ENCODE measurements at places on chromosomes 12 and 14.
A peak's percentile ranks its signal among the peaks of the same experiment; 100 is the strongest.

GRCh38 chr12:40832668-40833067 is 140.4 kb downstream of the CNTN1 start:
- H3K27ac ChIP-seq = no peak overlapping the region
- H3K36me3 ChIP-seq = no peaks in the 10 kb centered on the region
- no peak overlapping the region for H3K4me3 ChIP-seq
- DNase-seq = no peak

GRCh38 chr12:77742631-77743030 is 88.1 kb upstream of the NAV3 start:
- H3K4me1 ChIP-seq = no peaks in the 10 kb centered on the region
- H3K27me3 ChIP-seq = no peaks in the 10 kb centered on the region
- no peak for DNase-seq
- no peaks in the 10 kb centered on the region for H3K36me3 ChIP-seq
- no peak overlapping the region for H3K27ac ChIP-seq

GRCh38 chr12:18123707-18124106 is 33.7 kb upstream of the RERGL start:
- H3K4me3 ChIP-seq = no peak overlapping the region
- no peaks in the 10 kb centered on the region for H3K27me3 ChIP-seq
- no peaks in the 10 kb centered on the region for H3K36me3 ChIP-seq
- H3K27ac ChIP-seq = no peak overlapping the region

GRCh38 chr12:25126746-25127145 is 68.2 kb downstream of the DNAI7 start:
- H3K4me1 ChIP-seq = peaks cover 2% of the 10 kb centered on the region
- DNase-seq = no peak
- H3K27me3 ChIP-seq = no peaks in the 10 kb centered on the region
- no peak overlapping the region for H3K4me3 ChIP-seq
- no peak overlapping the region for H3K27ac ChIP-seq
- no peaks in the 10 kb centered on the region for H3K36me3 ChIP-seq

- peaks cover 9% of the 10 kb centered on the region for H3K4me1 ChIP-seq
- H3K27me3 ChIP-seq = peaks cover 19% of the 10 kb centered on the region
- H3K36me3 ChIP-seq = no peaks in the 10 kb centered on the region
- DNase-seq = no peak
- no peak overlapping the region for H3K27ac ChIP-seq
Measured at GRCh38 chr12:69073035-69073434, 140.1 kb upstream of the CPM start.

GRCh38 chr12:124445121-124445718 is 122.2 kb downstream of the NCOR2 start:
- peaks cover 16% of the 10 kb centered on the region for H3K36me3 ChIP-seq
- H3K27ac ChIP-seq = no peak overlapping the region
- no peaks in the 10 kb centered on the region for H3K27me3 ChIP-seq
- H3K4me3 ChIP-seq = no peak overlapping the region
- no peak for DNase-seq

GRCh38 chr14:50978888-50979287 is 34.6 kb upstream of the PYGL start:
- no peak overlapping the region for H3K27ac ChIP-seq
- H3K27me3 ChIP-seq = no peaks in the 10 kb centered on the region
- H3K4me1 ChIP-seq = no peaks in the 10 kb centered on the region
- H3K36me3 ChIP-seq = no peaks in the 10 kb centered on the region
- no peak for DNase-seq

DNA sequence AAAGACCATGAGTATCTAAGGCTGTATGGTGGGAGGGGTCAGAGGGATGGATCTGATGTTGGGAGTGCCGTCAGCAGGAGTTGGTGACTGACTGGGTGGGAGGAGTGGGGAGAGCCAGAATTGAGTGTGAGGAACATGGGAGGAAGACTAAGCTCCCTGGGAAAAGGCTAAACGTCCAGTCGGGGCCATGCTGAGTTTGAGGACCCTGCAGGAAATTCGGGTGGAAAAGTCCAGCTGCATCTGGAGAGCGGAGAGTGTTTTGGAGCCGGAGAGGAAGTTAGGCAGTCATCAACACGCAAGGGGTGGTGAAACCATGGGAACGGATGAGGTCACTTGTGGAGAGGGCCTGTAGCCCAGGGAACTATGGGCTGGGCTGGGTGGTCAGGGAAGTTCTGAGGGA is 60.9 kb downstream of the ELK3 start:
- H3K4me1 ChIP-seq = peaks cover 11% of the 10 kb centered on the region
- H3K27me3 ChIP-seq = no peaks in the 10 kb centered on the region
- H3K4me3 ChIP-seq = no peak overlapping the region
- H3K36me3 ChIP-seq = peaks cover 29% of the 10 kb centered on the region

DNA sequence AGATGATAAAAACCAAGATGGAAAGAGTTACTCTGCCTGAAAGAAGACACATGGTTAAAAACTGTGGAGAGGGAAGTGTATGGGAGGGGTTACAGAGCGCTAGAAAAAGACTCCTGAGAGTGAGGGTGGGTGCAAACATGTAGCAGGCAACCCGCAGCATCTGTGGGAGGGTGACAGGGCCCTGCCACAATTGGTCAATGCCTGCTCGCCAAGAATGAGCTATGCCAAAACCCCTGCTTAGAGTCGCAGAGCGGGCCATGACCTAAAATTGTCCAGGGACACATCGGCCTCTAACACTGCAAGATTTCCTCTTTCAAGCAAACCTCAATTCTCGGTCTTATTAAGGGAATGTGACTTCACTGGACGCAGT is 700 bp downstream of the PRKAG1 start:
- peak overlapping the region; percentile 98 for H3K27ac ChIP-seq
- DNase-seq = peak; percentile 73

DNA sequence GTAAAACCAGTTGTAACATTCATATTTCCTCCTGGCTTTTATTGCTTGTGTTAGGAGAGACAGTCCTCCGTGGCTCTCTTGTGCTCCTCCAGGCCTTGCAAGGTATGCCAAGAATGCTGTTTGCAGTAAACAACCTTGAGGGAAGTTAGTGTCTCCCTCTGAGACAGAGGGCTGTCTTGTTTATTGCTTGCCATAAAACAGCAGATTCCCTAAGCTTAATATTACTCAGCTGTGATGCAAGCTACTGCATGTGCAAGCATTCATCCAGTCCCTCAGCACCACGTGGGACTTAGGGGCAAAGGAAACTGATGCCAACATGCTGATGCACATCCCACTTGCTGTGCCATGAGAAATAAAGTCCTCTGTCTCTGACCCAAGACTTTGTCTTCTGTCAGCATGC is 6.6 kb downstream of the POMT2 start:
- no peaks in the 10 kb centered on the region for H3K27me3 ChIP-seq
- DNase-seq = no peak
- no peak overlapping the region for H3K27ac ChIP-seq
- no peak overlapping the region for H3K4me3 ChIP-seq

DNA sequence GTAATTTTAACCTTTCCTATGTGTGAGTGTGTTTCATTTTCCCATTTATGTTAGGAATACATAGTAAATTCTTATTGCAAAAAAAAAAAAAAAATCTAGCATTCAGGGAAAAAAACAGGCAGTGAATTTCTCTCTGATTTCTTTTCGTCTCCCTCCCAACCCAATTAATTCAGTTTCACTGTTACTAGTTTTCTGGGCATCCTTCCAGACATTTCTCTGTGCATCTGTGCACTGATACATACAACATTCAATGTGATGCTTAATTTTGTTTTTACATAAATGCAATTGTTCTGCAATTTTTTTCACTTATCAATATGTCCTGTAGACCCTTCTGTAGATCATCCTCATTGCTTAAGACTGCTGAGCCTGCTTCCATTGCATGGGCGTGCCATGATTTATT is 694.3 kb upstream of the TBX3 start:
- H3K4me1 ChIP-seq = peaks cover 10% of the 10 kb centered on the region
- DNase-seq = no peak
- no peak overlapping the region for H3K4me3 ChIP-seq

GRCh38 chr12:121872546-121873215 is 14.0 kb upstream of the HPD start:
- no peaks in the 10 kb centered on the region for H3K27me3 ChIP-seq
- DNase-seq = no peak
- peaks cover 3% of the 10 kb centered on the region for H3K4me1 ChIP-seq

DNA sequence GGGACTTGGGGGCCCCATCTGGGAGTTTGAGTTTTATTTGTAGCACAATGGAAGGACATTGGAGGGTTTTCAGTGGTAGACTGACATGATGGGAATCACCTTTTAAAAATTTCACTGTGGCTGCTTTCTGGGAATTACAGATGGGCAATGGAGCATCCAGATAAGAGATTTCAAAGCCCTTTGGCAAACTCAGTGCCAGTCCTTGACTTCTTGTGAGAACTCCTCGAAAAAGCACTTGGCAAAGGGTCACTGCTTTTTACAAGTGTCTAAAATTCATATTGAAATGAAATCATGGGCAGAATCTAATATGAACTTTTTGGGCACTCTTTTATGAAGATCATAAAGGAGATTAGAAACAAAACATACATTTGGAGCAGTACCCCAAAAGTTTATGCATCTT is 34.3 kb upstream of the IGF1 start:
- peaks cover 5% of the 10 kb centered on the region for H3K27me3 ChIP-seq
- H3K4me1 ChIP-seq = no peaks in the 10 kb centered on the region
- DNase-seq = no peak
- no peak overlapping the region for H3K27ac ChIP-seq
- H3K36me3 ChIP-seq = no peaks in the 10 kb centered on the region
- H3K4me3 ChIP-seq = no peak overlapping the region

DNA sequence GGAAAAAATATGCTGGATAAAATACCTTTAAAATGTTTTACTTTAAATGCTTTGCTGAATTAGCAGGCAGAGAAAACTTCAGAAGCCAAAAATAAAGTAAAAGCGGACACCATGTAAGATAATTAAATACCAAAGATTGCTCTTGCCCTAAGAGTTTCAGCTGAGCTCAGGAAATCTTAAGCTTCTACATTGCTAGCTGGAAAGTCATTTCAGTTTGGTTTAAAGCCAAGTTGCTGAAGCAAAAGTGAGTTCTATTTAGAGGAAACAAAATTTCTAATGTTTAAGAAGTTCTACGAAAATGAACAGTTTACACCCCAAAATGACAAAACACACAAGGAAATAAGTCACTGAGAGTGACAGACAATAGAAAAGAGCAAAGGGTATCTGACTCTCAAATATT is 310.0 kb downstream of the ADAMTS20 start:
- no peak for DNase-seq
- no peak overlapping the region for H3K27ac ChIP-seq
- no peak overlapping the region for H3K4me3 ChIP-seq
- no peaks in the 10 kb centered on the region for H3K36me3 ChIP-seq
- no peaks in the 10 kb centered on the region for H3K4me1 ChIP-seq
- no peaks in the 10 kb centered on the region for H3K27me3 ChIP-seq

DNA sequence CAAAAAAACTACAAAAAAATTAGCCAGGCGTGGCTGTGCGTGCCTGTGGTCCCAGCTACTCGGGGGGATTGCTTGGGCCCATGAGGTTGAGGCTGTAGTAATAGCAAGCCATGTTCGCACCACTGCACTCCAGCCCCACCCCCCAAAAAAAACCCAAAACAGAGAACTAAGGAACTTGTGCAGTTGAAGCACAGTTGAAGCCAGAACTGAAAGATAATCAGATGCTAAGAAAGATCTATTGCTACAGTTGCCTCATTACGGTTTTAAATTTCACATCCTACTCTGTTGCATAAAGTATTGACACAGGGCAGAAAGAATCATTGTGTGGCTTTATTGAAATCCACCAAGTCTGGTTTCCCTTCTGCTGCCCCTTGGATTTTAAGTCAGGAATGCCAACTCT is 3.8 kb downstream of the CS start:
- no peak for DNase-seq
- peaks cover 34% of the 10 kb centered on the region for H3K36me3 ChIP-seq
- H3K27ac ChIP-seq = peak overlapping the region; percentile 38
- H3K4me1 ChIP-seq = peaks cover 56% of the 10 kb centered on the region

DNA sequence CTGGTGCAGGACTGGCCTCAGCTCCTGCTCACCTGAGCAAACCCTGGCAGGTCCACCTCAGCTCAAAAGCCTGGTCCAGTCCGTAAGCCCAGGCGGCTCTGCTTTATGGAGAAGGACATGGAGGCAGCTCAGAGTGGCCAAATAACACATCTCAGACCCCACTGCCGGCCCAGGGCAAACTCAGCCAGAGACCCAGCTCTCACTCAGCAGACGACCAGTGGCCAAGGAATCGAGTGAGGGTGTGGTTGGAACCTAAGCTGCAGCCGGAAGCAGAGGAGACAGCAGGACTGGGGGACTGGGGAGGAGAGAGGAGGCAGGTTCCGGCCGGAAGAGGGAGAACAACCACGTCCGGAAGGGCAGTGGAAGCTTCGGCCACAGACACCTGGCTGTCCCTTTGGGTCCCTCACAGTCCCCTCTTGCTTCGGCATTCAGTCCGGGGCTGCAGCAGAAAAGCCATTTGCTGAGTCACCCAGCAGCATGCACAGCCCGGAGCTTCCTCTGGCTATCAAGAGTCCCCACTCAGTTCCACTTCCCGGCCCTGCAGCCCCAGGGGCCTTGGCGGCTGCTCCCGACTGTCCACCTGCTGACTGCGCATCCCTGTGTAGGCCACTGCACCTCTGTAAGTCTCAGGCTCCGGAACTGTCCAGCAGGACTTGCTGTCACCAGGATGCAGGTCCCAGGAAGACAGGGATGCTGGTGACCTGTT is 104.0 kb downstream of the CALM1 start:
- DNase-seq = no peak
- H3K4me1 ChIP-seq = peaks cover 4% of the 10 kb centered on the region
- H3K36me3 ChIP-seq = no peaks in the 10 kb centered on the region
- H3K27me3 ChIP-seq = peaks cover 22% of the 10 kb centered on the region

DNA sequence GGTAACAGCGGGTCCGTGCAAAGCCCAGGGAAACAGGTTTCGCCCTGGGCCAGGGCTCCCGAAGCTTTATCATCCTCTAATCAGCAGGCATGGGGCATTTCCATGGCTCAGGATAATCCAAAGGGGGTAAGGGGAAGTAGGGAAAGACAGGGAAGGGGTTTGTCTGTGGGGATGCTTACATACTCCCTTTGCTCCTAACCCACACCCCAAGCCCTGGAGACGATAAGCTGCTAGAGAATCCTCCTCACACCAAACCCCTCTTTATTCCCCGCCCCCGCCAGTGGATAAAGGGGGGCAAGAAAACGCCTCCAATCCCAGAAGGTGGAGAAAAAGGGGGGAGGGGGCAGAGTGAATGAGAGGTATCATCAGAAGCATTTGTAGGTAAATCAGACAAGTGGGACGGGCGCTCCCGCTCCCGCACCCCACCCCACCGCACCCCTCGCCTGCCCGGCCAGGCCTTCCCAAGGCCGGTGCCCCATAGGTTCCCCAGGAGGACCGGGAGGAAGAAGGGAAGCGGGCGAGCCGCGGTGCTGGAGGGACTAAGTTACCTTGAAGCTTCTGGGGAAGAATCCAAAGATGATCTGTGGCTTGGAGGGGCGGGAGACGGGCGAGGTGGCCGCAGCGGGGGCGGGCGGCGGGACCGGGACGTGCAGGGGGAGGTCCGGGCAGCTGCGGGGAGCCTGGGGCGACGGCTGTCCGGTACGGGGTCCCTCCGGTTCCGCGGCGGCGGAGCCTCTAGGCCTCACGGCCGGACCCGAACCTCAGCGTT is 762 bp downstream of the PPP2R5E start:
- no peaks in the 10 kb centered on the region for H3K27me3 ChIP-seq
- peak overlapping the region; percentile 75 for H3K27ac ChIP-seq
- DNase-seq = peak; percentile 24
- H3K4me3 ChIP-seq = peak overlapping the region; percentile 96
- peaks cover 23% of the 10 kb centered on the region for H3K36me3 ChIP-seq

- peaks cover 8% of the 10 kb centered on the region for H3K4me1 ChIP-seq
- H3K27ac ChIP-seq = no peak overlapping the region
- no peak overlapping the region for H3K4me3 ChIP-seq
Measured at GRCh38 chr14:104200591-104200990, 62.2 kb downstream of the KIF26A start.

GRCh38 chr12:66775871-66776270 is 97.0 kb upstream of the GRIP1 start:
- DNase-seq = no peak
- no peak overlapping the region for H3K27ac ChIP-seq
- no peaks in the 10 kb centered on the region for H3K27me3 ChIP-seq
- H3K4me1 ChIP-seq = peaks cover 23% of the 10 kb centered on the region

Measured in activated CD8-positive, alpha-beta T cell treated with anti-CD3 and anti-CD28 coated beads for 36 hours (primary cell).